Left cardiac atrium (tissue), 4 donors: ENCODE measurements at places on chromosomes 4 and X. TPM values are rescaled to one million over a fixed set of nuclear protein-coding genes. Genes with fewer than 3 reads are reported as not detected.
A peak's percentile ranks its signal among the peaks of the same experiment; 100 is the strongest.

- DNase-seq, result no peak
Observed at GRCh38 chr4:15343000-15343399, 84.8 kb upstream of the C1QTNF7 start.

DNA sequence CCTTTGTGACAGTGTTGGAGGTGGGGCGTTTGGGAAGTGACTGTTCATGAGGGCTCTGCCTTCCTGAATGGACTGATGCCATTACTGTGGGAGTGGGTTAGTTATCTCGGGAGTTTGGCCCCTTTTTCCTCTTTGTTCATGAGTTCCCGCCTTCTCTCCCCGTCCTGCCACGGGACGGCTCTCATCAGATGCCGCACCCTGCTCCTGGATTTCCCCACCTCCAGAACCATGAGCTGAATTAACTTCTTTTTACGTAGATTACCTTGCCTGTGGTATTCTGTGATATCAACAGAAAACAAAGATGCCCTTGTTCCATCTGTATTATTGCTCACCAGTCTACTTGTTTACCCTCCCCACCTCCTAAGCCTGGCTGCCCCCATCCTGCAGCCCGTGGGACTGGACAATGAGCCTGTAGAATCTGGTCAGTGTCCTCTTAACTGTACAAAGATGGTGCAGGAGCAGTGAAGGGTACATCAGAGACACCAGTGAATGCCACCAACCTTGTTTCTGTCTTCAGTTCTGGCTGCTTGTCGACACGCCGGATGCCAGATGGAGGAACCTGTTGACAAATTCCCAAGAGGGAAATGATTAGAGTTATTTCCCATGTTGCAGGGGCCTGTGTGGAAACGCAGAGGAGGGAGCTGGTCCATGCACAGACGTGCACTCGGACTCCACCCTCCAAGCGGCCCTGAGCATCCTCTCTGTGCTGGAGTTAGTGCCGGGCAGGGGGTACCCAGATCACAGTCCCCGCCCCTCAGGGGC lies 104.7 kb downstream of the ABLIM2 start:
- no peak for DNase-seq

The SLC2A9 gene
- 10.3 TPM for total RNA-seq

DNA sequence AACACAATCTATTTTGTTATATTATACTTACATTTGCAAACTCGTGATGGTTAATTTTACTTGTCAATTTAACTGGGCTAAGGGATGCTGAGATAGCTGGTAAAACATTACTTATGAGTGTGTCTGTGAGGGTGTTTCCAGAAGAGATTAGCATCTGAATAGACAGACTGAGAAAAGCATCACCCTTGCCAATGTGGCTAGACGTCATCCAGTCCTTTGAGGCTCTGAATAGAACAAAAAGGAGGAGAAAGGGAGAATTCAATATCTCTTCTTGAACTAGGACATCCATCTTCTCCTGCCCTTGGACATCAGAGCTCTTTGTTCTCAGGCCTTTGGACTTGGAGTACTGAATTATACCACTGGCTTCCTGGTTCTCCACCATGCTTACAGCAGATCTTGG lies 154.6 kb downstream of the EPHA5 start:
- DNase-seq, result no peak

The PCSK1N gene
- 3.9 TPM for total RNA-seq

- no peak for DNase-seq
Observed at GRCh38 chr4:8573266-8573665, 6.9 kb upstream of the GPR78 start.

The ANXA5 gene
- total RNA-seq, result 278 TPM

GRCh38 chr4:96056346-96056934 lies 216.5 kb downstream of the PDHA2 start:
- no peak for DNase-seq

DNA sequence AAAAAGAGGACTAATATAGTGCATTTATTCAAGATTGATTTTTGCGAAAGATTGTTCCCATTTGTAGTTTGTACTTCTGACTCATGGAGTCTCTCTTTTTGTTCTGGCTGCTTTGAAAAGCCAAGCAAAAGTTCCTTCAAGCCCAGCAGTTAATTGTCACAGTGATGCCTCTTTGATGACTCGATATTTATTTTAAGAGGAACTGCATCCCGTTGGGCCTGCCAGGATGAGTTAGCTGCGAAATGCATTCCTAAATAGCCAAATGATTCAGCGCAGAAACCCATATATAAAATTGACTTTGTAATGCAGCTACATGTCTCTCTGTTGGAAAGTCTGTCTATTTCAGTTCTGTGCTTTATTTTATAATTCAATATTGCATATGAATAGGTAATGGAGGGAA lies 295.1 kb downstream of the GBA3 start:
- no peak for DNase-seq

DNA sequence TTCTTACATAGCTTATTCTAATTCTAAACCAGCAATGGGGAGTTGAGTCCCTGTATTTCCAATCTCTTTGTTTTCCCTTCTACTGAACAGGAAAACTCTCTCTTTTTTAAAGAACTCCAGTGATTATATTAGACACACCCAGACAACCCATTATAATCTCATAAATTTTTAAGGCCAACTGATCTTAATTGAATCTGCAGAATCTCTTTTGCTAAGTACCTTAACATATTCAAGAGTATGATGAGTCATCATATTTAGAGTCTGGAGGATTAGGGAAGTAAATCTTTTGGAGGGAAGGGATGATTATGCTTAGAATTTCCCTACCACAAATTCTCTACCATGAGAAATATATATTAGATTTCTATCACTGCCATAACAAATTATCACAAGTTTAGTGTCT lies 705.1 kb downstream of the CENPC start:
- DNase-seq, result no peak

DNA sequence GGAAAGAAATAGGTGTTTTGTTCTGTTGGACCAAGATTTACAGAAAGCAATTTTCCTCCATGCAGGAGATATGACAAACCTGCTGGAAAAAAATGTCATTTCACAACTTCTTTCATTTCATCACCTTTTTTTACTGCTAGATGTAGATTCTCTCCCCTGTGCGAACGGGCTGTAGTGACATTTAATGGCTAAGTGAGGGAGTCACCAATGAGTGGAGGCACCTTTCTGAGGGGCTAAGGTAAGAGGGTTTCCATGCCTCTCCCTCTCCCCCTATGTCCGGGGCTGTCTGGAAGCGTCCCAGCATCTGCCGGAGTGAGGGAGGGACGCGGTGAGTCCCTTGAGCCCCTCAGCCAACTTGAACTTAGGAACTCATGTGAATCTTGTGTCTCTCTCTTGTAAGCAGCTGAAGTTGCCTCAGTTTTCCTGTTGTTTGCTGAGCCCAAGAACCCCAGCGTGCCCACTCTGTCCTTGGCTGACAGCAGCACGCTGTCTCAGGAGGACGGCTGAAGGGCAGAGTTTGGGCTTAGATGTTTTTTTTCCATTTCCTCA lies 42.3 kb downstream of the DCTD start:
- no peak for DNase-seq

GRCh38 chr4:88742561-88742960 lies 44.9 kb upstream of the NAP1L5 start:
- DNase-seq, result no peak

The GPRIN3 gene
- 5.3 TPM for total RNA-seq

- no peak for DNase-seq
Observed at GRCh38 chr4:182384631-182385091, 141.5 kb downstream of the TENM3 start.

The EXOC1L gene
- total RNA-seq, result not detected

The ITGB1BP2 gene
- 115 TPM for total RNA-seq

- no peak for DNase-seq
Observed at GRCh38 chrX:106987488-106987887, 12.5 kb downstream of the MORC4 start.

DNA sequence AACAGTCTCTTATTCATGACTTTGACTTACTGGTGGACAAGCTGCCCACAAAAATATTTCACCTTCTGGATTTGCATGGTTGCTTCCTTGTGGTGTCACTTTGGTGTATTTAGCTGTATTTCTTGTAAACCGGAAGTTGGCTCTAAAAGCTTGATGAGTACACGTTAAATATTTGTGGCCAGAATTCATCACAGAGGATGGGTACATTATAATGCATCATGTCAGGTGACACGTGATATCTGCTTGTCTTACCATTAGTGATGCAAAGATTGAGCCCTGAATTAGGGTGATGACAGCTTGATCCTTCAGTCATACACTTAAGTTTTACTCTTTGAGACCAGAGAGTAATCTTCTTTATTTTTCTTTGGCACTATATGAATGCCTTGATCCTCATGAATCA lies 188.3 kb upstream of the RPS6KA3 start:
- DNase-seq, result no peak

DNA sequence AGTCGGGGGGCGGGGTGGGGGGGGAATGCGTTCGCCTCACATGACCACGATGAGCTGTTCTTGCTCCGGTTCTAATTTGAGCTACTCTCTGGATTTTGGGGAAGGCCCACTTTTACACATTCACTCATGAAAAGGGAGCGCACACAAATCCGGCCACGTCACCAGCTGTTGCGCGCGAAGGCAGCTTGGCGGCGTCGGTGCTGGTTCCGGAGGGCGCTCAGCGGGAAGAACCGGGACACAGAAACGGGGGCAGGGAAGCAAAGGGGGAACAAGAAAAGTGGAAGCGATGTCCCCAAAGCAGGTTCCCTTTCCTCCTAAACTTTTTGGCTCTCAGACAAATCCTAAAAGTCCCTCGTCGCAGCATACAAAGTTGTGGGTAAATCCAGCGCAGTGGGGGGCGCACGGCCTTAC lies 605 bp downstream of the ANXA5 start:
- peak; percentile 86 for DNase-seq

- no peak for DNase-seq
Observed at GRCh38 chr4:15990570-15991285, 27.8 kb upstream of the FGFBP2 start.

GRCh38 chr4:113436360-113436759 lies 325.2 kb downstream of the CAMK2D start:
- no peak for DNase-seq

The TMPRSS11E gene
- not detected for total RNA-seq

The PF4V1 gene
- total RNA-seq, result not detected

- DNase-seq, result no peak
Observed at GRCh38 chr4:139126898-139127297, 50.1 kb downstream of the ELF2 start.

The ABLIM2 gene
- 23.1 TPM for total RNA-seq

DNA sequence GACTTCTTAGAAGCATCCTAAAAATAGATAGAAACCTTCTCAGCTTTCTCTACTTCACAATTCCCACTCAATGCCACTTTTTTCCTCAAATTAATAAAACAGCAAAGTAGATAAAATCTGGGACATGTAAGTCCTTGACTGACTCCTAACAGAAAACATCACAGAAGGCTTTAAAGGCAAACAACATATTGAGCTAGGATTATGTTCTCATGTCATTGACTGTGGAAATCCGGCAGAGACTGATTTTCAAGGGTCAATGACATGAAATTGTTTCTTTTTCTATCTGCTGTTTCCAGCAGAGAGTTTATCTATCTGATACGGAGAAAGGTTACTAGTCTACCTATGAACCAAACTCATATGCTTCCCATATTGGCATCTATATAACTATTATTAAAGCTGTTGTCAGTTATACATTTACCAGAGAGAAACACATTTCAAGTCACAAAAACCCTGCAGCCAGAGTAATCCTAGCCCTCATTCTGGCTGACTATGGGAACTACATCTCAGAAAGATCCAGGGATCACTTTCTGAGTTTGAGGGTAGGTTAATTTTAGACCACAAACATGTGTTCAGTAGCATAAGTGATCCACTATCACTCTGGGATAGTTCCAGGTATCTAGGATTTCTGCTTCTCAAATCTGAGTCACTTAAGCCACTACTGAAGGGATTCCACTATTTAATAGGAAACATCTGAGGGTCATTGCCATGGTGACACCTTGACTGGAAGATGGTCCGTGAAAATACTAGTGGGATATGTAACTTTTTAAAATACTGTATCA lies 147.6 kb downstream of the PPP3CA start:
- DNase-seq, result no peak

- DNase-seq, result no peak
Observed at GRCh38 chr4:7894098-7894676, 45.5 kb downstream of the AFAP1 start.

GRCh38 chrX:24242649-24243175 lies 71.2 kb downstream of the SUPT20HL2 start:
- peak; percentile 43 for DNase-seq

The GPRASP3 gene
- 4.8 TPM for total RNA-seq

The TCEANC gene
- total RNA-seq, result 2.9 TPM

DNA sequence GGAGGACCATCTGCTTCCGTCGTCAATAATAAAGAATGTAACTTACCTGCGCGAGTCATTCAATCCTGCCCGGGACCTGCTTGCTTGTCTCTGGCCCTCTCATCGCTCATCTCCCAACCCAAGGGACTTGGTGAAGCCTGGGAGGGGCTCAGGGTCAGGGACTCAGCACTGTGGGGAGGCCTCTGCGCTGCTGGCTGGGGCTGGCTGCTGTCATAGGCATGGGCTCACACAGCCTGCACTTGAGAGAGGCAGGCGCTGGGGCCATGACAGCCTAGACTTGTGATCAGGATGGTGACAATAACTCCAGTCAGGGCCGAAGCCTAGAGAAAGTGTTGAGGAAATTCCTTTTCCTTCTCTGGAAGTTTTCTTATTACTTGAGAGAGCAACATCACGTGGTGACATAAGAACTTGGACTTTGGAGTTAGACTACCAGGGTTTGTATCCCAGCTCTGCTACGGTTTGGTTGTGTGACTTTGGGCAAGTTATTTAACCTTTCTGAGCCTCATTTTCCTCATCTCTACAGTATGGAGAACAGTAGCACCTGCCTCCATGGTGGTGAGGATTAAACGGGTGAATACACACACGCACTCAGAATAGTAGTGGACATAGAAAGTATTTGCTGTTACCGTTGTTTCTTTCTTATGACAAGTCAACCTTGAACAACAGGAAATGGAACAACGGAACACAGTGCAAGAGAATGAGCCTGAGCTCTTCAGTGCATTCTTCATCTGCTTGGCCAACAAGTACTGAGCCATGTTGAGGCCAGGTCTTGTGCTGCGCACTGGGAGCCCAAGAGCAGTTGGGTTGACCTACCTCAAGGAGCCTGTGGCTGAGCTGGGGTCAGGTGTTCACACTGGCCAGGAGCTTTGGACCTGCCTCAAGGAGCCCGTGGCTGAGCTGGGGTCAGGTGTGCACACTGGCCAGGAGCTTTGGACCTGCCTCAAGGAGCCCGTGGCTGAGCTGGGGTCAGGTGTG lies 60.5 kb downstream of the TBC1D14 start:
- no peak for DNase-seq

The AKAP14 gene
- total RNA-seq, result not detected

The OPN1LW gene
- total RNA-seq, result not detected

DNA sequence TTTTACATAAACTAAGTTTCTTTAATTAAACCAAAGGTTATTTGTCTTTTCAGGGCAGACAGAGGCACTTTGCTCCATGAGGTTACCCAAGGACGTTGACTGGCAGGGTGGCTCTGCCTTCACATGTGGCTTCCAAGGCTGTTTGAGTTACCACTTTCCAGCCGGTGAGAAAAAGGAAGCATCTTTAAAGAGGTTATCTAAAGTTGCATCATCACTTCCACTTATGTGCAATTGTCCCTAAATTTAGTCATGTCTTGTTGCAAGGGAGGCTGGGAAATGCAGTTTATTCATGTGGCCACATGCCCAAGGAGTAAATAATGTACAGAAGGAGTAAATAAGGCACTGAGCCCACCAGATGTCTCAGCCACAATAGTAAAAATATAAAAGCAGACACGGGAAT lies 29.0 kb upstream of the RAP1GDS1 start:
- DNase-seq, result no peak

- DNase-seq, result no peak
Observed at GRCh38 chr4:165360985-165361670, 17.7 kb upstream of the CPE start.

The DNASE1L1 gene
- total RNA-seq, result 41.9 TPM

The XAGE1A gene
- total RNA-seq, result not detected

- DNase-seq, result peak; percentile 74
Observed at GRCh38 chr4:140152013-140152703, 1.8 kb downstream of the MAML3 start.

The FAM149A gene
- total RNA-seq, result 13.1 TPM

GRCh38 chr4:153418121-153418520 lies 48.0 kb upstream of the TMEM131L start:
- DNase-seq, result no peak
